ENCODE measurements at places on chromosomes 7 and 10. TPM values are rescaled to one million over a fixed set of nuclear protein-coding genes. Genes with fewer than 3 reads are reported as not detected.

Gene SLC13A4
- total RNA-seq, result not detected

GRCh38 chr10:127850944-127851343 is 41.8 kb downstream of the CLRN3 start:
- no peak for DNase-seq
- H3K4me1 ChIP-seq, result peaks cover 35% of the 10 kb centered on the region
- no peak overlapping the region for H3K27ac ChIP-seq
- H3K36me3 ChIP-seq, result no peaks in the 10 kb centered on the region
- H3K4me3 ChIP-seq, result no peak overlapping the region

- H3K27me3 ChIP-seq, result no peaks in the 10 kb centered on the region
- H3K4me3 ChIP-seq, result no peak overlapping the region
- H3K27ac ChIP-seq, result no peak overlapping the region
- H3K4me1 ChIP-seq, result no peaks in the 10 kb centered on the region
- no peaks in the 10 kb centered on the region for H3K36me3 ChIP-seq
These were observed 451.0 kb upstream of the ADARB2 start for GRCh38 chr10:2188371-2188770.

Gene ALKBH4
- total RNA-seq, result 8.1 TPM

DNA sequence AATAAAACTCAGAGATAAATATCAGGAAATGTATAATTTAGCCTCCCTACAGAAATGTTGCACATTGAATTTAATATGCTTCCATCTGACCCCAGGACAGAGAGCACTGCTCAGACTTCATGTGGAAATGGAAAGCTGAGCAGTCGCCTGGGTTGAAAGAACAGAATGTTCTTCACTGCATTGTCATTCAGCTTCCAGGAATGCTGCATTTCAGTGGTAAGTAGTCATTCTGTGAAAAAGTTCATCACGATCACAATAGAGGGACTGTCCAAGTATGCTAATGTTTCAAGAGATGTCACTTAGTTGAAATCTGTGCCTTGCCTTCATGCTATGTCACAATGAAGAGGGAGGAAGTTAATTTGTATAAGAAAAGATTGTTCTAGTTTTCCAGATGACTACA is 147.3 kb downstream of the NRCAM start:
- DNase-seq, result no peak
- H3K4me3 ChIP-seq, result no peak overlapping the region
- H3K4me1 ChIP-seq, result peaks cover 28% of the 10 kb centered on the region

Gene MOGAT3
- not detected for total RNA-seq

GRCh38 chr10:51129946-51130544 is 55.8 kb downstream of the PRKG1 start:
- no peaks in the 10 kb centered on the region for H3K4me1 ChIP-seq
- no peak overlapping the region for H3K4me3 ChIP-seq
- no peak for DNase-seq
- H3K27ac ChIP-seq, result no peak overlapping the region

DNA sequence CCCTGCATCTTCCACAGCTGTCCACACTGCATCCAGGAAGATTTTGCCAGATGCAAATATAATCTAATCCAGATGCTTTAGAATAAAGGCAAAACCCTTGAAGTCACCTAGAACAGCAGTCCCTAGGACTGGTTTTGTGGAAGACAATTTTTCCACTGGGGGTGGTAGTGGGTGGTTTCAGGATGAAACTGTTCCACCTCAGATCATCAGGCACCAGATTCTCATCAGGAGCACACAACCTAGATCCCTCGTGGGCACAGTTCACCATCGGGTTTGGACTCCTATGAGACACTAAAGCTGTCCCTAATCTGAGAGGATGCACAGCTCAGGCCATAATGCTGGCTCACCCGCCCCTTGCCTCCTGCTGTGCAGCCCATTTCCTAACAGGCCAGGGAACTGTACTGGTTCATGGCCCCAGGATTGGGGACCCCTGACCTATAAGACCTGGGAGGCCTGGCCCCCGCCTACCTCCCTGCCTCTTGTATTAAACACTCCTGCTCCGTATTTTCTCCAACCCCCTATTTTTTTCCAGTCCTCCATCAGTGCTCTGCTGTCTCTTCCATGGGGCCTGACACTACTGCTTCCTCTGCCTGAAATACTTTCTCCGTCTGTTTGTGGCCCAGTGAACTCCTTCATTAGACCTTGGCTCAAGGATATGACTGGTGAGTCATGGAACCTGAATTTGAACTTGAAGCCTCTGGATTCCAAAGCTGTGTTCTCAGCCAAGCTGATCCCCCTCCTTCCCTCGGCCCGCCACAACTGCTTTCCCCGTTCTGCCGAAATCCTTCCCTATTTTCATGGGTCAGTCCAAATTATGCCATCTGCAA is 79.9 kb upstream of the RHEB start:
- H3K27ac ChIP-seq, result no peak overlapping the region
- H3K36me3 ChIP-seq, result peaks cover 20% of the 10 kb centered on the region
- no peaks in the 10 kb centered on the region for H3K27me3 ChIP-seq
- DNase-seq, result no peak

DNA sequence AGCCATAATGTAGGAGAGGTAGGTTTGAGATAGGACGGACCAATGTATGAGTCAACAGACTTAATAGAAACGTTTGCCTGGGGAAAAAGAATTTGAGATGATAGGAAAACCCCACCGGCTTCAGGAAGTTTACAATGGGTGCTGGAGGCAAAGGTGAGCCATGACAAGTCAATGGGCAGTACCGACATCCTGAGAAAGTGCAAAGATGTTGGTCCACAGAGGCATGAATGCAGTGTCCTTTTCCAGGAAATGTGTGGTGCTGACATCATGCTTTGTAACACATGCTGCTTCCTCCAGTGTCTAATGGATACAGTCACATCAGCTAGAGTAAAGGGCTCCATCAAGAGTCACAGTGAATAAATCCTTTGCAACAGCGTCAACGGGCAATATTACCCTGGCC is 533.6 kb downstream of the INHBA start:
- no peaks in the 10 kb centered on the region for H3K36me3 ChIP-seq
- H3K27me3 ChIP-seq, result no peaks in the 10 kb centered on the region
- H3K4me3 ChIP-seq, result no peak overlapping the region
- H3K4me1 ChIP-seq, result no peaks in the 10 kb centered on the region
- no peak for DNase-seq
